GM04503 (cell line): ENCODE measurements at places on chromosomes 16 and 17.

DNA sequence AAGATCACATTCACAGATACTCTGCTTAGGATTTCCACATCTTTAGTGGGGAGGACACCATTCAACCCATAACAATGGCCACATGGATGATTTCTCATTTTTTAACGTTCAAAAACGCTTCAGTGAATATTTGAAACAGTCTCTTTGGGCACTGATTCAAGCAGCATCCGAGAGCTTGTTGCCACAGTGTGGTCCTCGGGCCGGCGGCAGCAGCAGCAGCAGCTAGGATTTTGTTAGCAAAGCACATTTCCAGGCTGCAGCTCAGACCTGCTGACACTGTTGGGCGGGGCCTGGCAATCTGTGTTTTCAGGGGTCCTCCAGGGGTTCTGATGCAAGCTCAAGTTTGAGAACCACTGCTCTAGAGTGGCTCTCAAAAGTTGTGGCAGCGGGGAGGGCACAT is 27.9 kb upstream of the CMIP start:
- no peak for DNase-seq

- no peak for DNase-seq
Measured at GRCh38 chr16:20711277-20711911, 13.9 kb upstream of the ACSM1 start.

DNA sequence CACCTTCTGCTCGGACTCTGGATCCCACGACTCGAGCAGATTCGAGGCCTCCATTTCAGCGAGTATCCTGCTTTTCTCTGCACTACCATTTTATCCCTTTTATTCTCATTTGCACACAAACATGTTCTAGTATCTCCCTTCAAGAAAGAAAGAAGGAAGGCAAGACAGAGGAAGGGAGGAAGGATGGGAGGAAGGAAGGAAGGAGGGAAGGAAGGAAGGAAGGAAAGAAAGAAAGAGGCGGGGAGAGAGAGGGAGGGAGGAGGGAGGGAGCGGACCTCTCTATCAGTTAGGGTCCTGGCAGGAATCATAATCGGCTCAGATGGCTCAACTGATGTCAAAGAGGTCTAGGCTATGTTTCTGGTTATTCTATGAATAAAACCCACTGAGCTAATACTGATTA is 10.3 kb upstream of the KSR1 start:
- no peak for DNase-seq

DNA sequence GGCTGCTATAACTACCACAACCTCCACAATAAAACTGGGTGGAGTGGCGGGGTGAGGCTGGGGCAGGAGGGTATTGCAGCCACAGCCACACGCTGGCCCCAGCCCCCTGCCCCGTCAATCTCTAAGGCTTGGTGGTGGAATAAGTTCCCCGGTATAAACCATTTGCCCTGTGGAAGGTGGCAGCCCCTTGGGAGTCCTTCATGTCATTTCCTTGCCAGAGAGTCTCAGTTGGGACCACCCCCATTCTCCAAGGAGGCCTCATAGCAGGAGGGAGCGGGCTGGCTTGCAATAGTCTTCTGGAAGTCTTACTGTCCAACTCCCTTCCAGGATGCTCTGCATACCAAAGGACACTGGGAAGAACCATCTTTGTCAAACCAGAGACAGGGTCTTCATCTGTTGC is 19.4 kb downstream of the CD300A start:
- DNase-seq, result no peak

DNA sequence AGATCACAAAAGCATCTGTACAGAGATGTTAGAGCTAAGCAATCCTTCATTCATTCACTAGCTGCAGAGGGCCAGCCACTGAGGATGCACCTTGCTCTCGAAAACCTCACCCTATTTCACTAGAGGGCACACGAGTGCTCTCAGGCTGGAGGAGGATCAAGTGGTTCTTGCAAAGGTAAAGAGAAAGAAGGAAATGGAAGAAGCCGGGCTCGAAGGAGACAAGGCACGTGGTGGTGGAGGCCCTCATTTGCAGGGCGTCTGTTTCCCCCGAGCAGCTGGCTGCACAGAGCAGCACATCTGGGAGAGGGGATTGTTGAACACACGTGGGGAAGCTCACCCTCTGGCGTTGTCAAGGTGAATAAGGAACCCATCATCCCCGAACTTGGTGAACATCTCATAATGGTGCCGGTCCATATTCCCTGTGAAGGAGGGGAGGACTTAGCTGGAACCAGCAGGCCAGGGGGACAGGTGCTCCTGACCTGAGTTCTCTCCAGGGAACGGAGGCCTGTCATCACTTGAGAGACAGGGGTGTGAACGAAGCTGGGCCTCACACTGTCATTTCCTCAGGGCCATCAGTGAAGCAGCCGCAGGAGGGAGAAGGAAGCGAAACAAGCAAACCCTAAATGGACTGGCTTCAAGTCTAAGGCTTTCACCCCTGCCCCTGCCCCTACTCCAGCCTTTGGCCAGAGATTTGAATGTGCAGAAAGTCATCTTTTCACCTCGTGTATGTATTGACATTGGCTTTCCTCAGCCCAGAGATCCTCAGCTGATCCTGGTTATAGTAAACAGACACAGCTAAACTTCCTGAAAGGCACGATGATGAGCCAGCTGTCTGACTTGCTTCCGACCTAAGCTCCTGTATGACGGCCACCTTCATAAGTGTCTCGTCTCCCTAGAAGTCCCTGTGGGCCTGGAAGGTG is 27.6 kb downstream of the PRKAR1A start:
- peak; percentile 6 for DNase-seq

GRCh38 chr16:31386157-31386984 is 6.8 kb upstream of the ITGAD start:
- no peak for DNase-seq
